ENCODE measurements at places on chromosomes 13 and 19.
A peak's percentile ranks its signal among the peaks of the same experiment; 100 is the strongest.

DNA sequence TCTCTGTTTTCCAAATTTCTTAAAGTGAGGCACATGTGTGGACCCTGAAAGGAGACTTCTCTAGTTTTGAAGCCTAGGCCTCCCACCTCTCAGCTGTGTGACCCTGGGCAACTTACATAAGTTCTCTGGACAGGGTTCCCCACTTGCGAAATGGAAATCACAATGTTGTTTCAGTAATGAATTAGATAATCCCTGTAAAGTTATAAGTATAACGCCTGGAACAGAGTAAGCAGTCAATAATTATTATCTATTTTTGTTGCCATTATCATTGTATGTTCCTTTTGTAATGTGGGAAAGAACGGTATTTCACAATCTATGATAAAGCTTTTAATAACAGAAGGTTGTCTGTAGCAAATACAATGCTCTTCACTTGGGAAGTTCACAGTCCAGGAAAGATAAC, 437.3 kb upstream of the ZNF507 start:
- DNase-seq: no peak

DNA sequence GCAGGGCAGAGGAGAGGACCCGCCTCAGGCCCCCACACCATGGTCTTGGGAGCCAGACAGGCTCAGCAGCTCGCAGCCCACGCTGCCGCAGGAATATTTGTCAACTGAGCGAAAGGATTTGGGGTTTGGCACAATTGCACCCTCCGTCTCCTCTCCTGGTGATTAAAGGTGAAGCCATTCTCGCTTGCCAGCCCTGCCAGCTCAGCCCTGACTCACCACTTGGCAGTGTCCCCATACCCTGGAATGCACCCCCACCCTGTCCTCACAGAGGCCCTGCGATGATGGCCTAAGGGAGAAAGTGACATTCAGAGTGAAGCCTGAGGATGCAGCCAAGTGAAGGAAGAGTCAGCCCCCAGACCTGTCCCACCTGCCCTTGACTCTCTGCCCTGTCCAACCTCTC, 18.8 kb downstream of the CYTH2 start:
- DNase-seq: no peak

GRCh38 chr13:99467764-99468163, 33.5 kb upstream of the TM9SF2 start:
- no peak for DNase-seq

DNA sequence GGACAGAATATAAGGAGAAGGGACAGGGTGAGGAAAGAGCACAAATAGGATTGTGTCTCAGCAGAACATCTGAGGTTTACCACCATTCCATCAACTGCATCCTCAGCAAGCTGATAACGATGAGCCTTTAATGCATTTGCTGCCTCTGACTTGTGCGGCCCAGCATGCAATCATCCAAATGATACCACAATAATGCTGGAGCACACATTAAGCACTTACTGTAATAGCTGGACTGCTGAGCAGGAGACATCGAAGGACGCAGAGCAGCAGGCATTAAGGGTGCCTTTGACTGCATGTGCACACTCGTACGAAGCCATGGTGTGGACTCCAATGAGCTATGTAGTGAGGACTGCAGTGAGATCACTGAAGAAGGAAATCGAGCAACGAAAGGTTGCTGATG, 469.4 kb downstream of the FOXO1 start:
- no peak for DNase-seq

DNA sequence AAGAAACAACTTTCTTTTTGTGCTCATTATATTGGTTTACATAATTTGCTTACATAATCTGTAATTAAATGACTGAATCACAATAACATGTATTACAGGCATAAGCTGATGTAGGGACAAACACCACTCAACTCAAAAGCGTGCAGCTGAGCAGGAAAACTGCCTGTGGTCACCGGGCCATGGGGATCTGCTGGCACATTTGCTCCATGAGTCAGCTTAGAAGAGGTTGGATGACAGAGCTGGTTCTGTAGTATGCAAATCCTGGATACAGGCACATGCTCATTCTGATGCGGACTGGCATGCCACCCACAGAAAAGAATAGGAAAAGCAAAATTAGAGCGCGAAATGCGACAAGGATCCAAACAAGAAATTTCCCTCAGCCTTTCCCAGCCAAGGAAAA, 128.6 kb downstream of the USP12 start:
- peak; percentile 55 for DNase-seq

- DNase-seq: no peak
Observed at GRCh38 chr13:34044660-34045080, 226.7 kb downstream of the RFC3 start.

DNA sequence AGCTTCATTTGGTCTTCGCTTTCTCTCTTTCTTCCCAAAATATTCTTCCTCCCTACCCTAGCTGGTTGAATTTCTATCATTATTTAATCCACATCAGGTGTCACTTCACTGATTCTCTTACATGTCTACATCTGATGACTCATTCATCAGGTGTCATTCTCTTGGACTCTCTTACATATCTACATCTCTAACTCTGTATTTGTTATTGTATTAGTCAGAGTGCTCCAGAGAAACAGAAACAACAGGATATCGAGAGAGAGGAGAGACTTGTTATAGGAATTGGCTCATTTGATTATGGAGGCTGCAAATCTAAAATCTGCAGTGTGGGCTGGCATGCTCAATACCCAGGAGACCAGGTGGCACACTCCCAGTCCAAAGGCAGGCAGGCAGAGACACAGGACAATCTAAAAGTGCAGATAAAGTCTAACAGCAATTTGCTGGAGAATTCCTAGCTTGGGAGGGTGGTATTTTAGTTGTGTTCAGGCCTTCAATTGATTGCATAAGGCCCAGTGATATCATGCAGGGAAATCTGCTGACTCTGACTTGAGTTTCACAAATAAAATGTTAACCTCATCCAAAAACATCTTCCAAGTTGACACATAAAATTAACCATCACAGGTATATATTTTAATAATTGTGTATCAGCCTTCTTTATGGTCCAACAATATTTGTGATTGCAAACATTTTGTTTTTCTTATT, 541.4 kb upstream of the SLITRK5 start:
- no peak for DNase-seq

All from left hindlimb (tissue), 1 donor.